ENCODE measurements at places on chromosomes 6 and 20.

DNA sequence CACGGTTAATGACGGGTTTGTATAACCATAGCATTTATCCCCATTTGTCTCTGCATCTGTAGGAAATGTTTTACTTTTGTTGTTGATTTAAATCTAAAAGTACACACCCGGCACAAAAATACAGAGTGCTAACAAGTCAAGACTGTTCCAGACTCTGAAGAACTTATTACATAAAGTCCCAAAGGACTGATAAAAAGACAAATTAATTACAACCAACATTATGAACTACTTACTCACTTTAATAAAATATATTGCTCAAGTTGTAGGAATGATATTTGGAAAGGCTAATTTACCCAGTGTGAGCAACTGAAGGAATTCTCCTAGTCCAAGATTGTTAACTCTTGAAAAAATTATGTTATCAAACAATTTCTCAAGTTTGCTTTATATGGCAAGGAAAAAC, 115.6 kb downstream of the KIF13A start:
- DNase-seq: no peak

DNA sequence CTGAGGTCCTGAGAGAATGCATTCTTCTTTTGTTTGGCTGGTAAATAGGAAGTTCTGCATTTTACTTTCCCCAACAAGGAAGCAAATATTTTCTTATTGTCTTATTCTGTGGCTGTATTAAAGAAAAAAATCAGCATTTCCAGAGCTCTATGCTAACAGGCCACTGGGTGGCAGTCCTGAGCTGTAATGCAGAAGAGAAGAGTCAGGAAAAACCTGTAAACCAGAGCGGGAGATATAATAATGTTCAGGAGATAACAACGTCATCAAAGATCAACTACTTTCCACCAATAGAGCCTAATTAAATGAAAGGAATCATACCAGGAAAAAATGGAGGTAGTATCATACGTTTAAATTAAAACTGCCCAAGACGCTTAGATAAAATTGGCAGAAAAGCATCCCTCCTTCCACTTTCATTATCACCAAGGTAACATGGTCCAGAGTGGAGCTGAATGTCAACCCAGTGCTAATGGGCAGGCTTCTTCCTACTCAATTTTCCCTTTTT, 55.6 kb upstream of the CARMIL1 start:
- peak; percentile 46 for DNase-seq

GRCh38 chr6:28758046-28758817, 165.6 kb downstream of the TRIM27 start:
- DNase-seq: no peak

GRCh38 chr6:144912474-144912873, 627.3 kb downstream of the UTRN start:
- DNase-seq: no peak

DNA sequence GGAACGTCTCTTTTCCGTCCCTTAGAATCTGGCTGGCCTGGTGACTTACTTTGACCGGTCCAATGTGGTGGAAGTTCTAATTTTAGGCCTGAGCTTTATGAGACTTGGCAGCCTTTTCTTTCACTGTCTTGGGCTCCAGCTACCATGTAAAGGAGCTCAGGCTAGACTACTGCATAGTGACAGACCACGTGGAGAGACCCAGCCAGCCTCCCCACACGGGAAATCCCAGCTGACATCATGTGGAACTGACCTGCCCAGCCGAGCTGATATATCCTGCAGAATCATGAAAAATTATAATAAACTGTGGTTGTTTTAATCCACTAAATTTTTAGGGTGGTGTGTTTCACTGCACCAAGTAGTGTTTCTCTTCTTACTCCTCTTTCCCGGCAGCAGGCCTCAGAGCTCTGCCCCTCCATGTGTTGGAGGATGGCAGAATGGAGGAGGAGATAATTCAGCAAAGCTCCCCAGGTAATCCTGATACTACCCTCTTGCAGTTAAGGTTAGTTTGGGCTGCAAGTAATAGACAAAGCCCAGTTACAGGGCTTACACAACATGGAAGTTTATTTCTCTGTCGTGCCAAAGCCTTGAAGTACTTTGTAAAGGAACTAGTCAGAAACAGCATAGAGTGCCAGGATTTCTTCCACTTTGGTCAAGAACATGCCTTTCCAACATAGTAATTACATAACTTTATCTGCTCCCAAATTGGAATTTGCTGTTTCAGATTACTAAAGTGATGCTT, 87.5 kb downstream of the SH3BGRL2 start:
- DNase-seq: no peak

Data from urinary bladder (tissue), 4 donors.